ENCODE measurements at places on chromosomes 5 and 9.

DNA sequence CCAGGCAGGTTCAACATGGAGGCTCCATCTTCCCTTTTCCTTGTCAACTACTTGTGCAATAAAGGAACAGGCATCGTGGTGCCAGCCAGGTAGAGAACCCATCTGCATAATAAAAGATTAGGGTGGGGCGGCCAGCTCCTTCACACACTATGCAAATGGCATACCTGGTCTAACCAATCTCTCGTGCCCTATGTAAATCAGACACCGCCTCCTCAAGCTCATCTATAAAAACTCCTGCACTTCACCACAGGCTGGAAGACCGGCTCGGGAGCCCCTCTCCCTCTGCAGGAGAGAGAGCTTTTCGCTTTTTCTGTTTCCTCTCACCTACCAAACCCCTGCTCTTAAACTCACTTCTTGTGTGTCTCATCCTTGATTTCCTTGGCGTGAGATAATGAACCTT lies 244.3 kb upstream of the PUM3 start:
- DNase-seq, result no peak

GRCh38 chr9:2053883-2054845 lies 39.0 kb downstream of the SMARCA2 start:
- DNase-seq, result peak; percentile 65

DNA sequence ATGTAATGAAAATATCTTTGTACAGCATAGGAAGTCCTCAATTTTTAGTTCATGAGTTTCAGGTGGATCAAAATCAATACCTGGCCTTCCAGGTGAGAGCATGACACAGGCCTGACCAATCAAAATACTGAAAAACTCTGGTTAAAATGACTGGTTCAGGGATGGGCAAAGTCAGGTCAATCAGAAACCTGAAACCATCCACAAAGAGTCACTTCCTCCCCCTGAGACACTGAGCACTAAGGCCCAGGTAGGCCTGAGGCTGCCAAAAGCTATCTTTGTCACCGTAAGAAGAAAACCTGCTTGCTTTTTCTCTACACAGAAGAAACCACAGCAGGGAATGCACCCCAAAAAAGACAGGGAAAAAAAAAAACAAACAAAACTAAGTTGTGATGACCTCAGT lies 444.8 kb downstream of the TLR4 start:
- no peak for DNase-seq

GRCh38 chr5:133457439-133458355 lies 154.6 kb downstream of the FSTL4 start:
- DNase-seq, result no peak

DNA sequence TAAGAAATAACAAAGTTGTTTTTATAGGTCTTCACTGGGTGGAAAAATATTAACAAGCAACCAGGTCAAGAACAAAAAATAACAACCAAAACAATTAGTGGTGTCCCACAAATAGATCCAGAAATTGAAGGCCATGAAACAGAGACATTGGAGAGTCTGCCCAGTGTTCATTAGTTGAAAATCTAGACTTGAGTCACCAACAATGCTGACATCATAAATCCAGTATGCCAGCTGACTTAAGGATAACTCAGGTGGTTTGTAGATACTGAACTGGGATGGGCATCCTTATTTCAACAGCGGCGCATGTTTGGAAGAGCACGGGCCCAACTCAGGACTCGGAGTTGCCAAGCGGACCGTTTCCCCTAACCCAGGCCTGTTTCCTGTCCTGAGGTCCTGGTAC lies 80.7 kb upstream of the TNFAIP8 start:
- DNase-seq, result no peak

- DNase-seq, result no peak
Measured at GRCh38 chr9:82164159-82164558, 175.6 kb downstream of the SPATA31D1 start.

- DNase-seq, result no peak
Measured at GRCh38 chr9:38057416-38058195, 11.4 kb downstream of the SHB start.

- DNase-seq, result no peak
Measured at GRCh38 chr9:3908731-3909130, 382.9 kb upstream of the RFX3 start.
